Vagina (tissue), 2 donors: ENCODE measurements at places on chromosomes 7 and 10.

DNA sequence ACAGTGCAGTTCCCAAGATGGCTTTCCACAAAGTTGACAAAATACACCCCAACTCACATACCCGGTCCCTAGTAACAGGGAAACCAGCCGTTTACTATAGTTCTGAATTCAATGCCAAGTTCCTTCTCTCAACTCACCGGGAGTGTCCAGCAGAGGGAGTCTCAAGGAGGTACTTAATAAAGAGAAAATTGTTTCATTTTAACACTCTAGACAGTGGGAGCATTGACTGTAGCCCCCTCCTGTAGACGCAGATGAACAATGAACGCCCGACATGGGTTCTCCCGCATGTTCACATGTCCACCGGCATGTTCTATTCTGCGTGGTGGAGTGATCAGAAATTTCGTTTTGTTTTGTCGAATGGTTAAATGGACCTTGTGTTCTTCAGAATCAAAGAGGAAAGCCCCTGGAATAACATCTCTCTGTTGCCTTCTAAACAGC, 1.9 kb downstream of the HIPK2 start:
- H3K27me3 ChIP-seq, result no peaks in the 10 kb centered on the region
- H3K4me1 ChIP-seq, result peaks cover 38% of the 10 kb centered on the region
- H3K36me3 ChIP-seq, result no peaks in the 10 kb centered on the region
- DNase-seq, result no peak

DNA sequence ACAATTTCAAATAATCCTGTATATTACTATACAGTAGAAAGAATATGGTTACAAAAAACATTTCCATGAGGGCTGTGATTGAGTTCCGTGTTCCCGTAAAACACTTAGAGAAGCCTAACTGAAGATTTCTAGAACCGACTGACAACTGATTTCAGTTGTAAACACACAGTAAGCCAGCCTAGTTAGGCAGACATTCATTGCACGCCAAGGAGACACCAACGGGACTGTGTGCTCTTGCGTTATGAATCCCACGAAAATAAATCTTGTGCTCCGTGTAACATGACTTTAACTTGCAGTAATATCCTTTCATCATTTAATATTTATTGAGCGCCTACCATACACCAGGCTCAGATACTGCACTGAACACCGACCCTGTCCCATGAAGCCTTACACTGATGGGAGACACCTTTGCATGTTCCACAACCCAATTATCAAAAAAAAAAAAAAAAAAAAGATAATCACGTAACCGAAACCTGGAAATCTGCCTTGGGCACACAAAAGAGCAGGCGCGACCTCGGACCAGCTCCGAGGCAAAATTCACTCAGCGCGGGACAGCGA, 420 bp upstream of the KLHL7 start:
- no peaks in the 10 kb centered on the region for H3K36me3 ChIP-seq
- peak overlapping the region; percentile 85 for H3K4me3 ChIP-seq
- no peaks in the 10 kb centered on the region for H3K27me3 ChIP-seq
- H3K4me1 ChIP-seq, result peaks cover 29% of the 10 kb centered on the region

DNA sequence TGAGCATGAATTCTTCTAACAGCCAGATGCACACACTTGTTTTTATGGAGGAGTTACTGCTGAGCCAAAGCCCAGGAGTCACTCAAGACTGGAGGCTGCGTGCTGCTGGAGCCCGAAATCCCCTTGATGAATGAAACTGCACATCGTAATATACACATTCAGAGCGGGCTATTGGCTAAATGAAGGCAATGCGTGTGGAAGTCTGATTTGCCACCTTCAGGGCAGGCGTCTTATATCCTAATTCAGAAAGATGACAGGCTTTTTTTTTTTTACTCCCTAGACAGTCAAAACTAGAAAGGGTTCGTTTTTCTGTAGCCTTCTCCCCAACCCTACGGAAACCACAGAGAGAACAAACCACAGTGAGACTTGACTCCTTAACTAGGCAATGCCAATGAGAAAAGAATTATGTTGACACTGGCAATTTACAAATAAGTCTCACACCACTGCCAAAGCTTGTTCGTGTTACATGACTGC, 227.2 kb upstream of the KLF14 start:
- H3K4me3 ChIP-seq, result peak overlapping the region; percentile 18
- DNase-seq, result no peak
- no peaks in the 10 kb centered on the region for H3K27me3 ChIP-seq
- H3K36me3 ChIP-seq, result no peaks in the 10 kb centered on the region

DNA sequence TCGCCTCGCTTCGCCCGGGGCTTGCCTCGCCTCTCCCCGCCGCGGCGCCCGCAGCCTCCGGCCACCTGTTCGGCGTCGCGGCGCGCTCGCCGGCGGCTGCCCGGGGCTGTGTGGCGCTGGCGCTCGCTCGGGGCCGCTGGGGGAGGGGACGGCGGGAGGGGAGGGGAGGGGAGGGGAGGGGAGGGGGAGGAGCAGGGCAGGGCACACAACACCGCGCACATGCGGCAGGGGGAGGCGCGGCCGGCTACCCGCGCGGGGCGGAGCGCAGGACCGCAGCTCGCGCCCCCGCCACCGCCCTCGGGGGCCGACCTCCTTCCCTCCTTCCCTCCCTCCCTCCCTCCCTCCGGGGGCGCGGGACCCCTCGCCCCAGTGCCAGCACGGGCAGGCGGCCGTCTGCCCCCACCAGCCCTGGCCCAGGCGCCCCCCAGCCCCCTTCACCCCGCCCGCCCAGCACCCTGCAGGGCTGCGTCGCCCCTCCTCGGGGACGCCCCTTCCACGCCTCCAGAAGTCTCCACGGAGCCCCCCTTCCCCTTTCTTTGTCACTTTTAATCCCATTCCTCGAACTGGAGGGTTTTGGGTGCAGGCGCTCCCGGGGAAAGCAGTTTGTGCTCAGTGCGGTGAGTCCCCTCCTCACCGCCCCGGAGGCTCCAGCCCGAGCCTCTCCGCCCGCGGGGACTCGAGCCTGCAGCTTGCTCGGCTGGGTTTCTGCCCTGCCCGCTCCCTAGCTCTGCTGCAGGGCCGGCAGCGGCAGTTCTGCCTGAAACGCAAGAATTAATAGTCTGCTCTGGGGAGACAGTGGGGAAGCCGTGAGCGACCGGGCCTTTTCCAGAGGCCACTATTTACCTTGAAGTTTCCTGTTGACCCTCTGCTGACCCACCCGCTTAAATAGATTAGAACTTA, at the start of gene PARD3:
PARD3 (minus strand) TSS at position 112 of the 900 bp plus-strand sequence. CDS start 301 bp downstream, outside the sequence.
- no peak for DNase-seq
- peak within 1 kb of the TSS; percentile 72 for H3K4me3 ChIP-seq
- H3K27me3 ChIP-seq, result no peaks in the 10 kb centered on the region
- H3K27ac ChIP-seq, result peak within 1 kb of the TSS; percentile 95
- H3K4me1 ChIP-seq, result peaks cover 45% of the 10 kb centered on the region

DNA sequence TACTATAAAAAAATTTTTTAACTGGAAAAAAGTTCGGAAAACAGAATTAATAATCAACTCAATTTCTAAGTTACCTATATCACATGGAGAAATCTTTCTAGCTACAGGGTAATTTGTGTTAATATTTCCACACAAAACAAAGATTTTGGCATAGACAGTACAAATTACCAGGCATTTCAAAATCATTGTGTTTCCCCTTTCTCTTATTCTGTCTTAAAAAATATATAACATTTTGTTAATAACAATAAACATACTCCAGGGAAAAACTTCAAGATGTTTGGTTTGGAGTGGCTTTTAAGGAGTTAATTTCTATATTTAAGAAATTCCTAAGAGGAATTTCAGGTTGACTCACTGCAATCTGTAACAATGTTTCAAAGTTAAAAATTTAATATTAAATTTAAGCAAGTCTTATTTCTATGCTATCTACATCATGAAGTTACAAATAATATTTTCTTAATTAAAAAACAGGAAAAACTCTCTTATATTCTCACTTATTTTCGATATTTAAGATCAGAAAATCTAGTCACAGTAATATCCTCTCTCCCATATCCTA, 132.6 kb downstream of the NRBF2 start:
- peaks cover 57% of the 10 kb centered on the region for H3K4me1 ChIP-seq
- peak overlapping the region; percentile 59 for H3K4me3 ChIP-seq
- no peaks in the 10 kb centered on the region for H3K36me3 ChIP-seq
- peak overlapping the region; percentile 94 for H3K27ac ChIP-seq

GRCh38 chr7:95317546-95317945, 6.8 kb downstream of the PON1 start:
- no peak overlapping the region for H3K4me3 ChIP-seq
- no peaks in the 10 kb centered on the region for H3K27me3 ChIP-seq
- H3K36me3 ChIP-seq, result no peaks in the 10 kb centered on the region
- DNase-seq, result no peak
- H3K27ac ChIP-seq, result no peak overlapping the region
- H3K4me1 ChIP-seq, result no peaks in the 10 kb centered on the region

GRCh38 chr7:90720984-90721760, 125.1 kb downstream of the CDK14 start:
- H3K4me1 ChIP-seq, result no peaks in the 10 kb centered on the region
- no peak for DNase-seq
- no peaks in the 10 kb centered on the region for H3K27me3 ChIP-seq
- H3K27ac ChIP-seq, result no peak overlapping the region

GRCh38 chr7:135206941-135207391, 4.4 kb downstream of the WDR91 start:
- H3K4me3 ChIP-seq, result no peak overlapping the region
- no peak for DNase-seq
- H3K27ac ChIP-seq, result no peak overlapping the region
- no peaks in the 10 kb centered on the region for H3K27me3 ChIP-seq
- peaks cover 48% of the 10 kb centered on the region for H3K4me1 ChIP-seq

DNA sequence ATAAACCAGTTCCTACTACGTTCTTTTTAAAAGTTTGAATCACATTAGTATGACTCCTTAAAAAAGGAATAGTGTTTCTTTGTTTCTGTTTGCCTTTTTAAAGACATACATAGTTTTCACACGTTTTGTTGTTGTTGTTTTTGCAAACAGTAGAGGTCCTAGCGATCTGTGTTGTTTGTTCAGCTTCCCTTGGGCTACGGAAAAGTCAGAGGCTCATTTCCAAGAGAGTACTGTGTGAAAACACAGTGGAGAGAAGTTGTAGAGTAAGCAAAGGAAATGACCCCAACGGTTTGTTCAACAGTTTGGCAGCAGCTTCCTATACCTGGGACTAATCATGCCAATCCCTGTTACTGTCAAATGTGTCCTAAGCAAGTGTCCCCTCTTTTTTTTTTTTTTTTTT, 87.1 kb upstream of the STEAP1 start:
- no peak overlapping the region for H3K27ac ChIP-seq
- H3K4me3 ChIP-seq, result no peak overlapping the region
